Heart left ventricle (tissue), 16 donors: ENCODE measurements at places on chromosomes 11 and 22.

DNA sequence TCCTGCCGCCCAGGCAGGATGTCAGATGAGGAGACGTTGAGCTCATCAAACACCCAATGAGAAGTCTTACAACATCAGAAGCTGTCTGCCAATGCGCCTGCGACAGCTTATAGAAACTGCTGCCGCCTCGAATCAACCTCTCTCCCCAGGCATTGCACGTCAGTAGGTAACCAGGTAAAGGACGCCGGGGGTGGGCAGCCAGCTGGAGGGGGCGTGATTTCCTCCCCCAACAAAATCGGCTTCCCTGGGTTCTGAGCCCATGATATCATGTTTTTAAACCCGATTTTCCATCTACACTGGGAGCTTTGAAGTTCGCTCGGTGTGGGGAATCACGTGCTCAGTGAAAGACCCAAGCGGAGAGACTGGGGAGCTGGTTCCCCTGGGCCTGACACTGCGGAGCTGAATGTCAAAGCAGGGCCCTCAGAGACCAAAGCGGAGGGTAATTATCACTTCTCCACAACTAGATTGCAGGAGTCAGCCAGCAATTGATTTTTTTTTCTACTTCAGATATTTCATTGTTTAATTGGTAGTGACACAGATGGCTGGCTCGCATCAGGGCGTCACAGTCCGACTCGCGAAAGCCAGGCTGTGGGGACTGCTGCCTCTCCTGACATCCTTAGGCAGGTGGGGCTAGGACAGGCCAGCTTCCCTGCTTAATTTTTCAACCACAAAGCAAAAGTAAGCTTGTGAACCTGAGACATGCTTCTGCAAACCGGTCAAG lies 15.4 kb downstream of the FAM83F start:
- H3K36me3 ChIP-seq = no peaks in the 10 kb centered on the region
- no peak for DNase-seq
- H3K27ac ChIP-seq = no peak overlapping the region

GRCh38 chr11:34749666-34750659 lies 129.1 kb downstream of the EHF start:
- H3K36me3 ChIP-seq = no peaks in the 10 kb centered on the region
- no peak overlapping the region for H3K27ac ChIP-seq
- H3K4me3 ChIP-seq = no peak overlapping the region
- H3K4me1 ChIP-seq = no peaks in the 10 kb centered on the region
- H3K27me3 ChIP-seq = no peaks in the 10 kb centered on the region

- DNase-seq = no peak
- peaks cover 28% of the 10 kb centered on the region for H3K4me1 ChIP-seq
- no peaks in the 10 kb centered on the region for H3K27me3 ChIP-seq
- no peak overlapping the region for H3K27ac ChIP-seq
- H3K4me3 ChIP-seq = no peak overlapping the region
- H3K36me3 ChIP-seq = no peaks in the 10 kb centered on the region
Measured at GRCh38 chr11:94638902-94639373, 71.8 kb downstream of the PIWIL4 start.

DNA sequence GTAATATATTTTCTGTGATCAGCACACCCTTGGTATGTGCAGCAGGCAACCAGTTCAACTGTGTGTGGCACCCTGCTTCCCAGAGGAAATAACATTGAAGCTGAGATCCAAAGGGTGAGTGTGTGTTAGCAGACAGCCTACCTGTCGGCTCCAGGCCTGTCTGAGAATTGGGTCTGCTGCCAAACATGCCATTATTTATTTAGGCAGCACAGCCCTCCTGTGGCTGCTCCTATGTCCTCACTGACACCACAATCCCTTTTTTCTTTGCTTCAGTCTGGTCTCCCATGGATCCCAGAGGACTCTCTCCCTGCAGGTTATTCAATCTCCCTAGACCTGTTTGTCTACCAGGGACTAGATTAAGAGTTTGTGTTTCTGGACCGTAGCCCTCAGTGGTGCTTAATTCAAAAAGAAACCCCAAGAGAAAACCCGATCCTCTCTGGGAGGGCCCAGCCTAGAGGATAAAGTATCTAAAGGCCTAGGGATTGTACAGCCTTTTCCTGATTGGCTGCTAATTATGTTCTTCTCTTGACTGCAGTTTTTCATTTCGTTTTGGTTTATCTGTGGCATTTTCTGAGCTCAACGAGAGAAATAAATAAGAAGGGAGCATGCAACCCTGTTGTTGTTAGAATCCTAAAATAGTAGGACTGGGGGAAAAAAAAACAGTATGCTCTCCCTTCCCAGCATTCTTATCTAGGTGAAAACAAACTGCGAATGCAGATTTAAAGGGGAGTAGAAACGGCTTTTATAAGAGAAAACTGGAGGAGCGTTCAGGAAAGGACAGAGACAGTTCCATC lies 24.1 kb downstream of the KCNE3 start:
- peaks cover 5% of the 10 kb centered on the region for H3K4me1 ChIP-seq
- H3K27ac ChIP-seq = no peak overlapping the region
- DNase-seq = no peak
- H3K4me3 ChIP-seq = no peak overlapping the region

DNA sequence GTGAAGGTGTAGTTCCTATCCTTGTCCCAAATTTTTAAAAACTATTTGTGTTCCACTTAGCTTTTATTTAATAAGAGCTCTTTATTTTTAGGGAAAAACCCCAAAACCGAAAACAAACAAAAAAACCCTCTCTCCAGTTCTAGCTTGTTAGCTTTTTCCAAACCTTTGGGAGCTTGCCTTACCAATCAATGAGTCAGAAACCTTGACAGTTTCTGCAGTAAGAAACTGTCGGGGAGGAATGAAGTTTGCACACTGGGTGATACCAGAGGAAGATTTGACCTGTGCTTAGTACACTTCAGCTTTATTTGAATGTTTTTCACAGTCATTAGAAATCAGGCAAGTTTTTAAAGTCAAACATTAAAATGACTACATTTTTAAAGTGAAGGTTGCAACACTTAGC lies 105.0 kb downstream of the FAT3 start:
- H3K4me3 ChIP-seq = no peak overlapping the region
- H3K27ac ChIP-seq = no peak overlapping the region
- H3K36me3 ChIP-seq = no peaks in the 10 kb centered on the region

DNA sequence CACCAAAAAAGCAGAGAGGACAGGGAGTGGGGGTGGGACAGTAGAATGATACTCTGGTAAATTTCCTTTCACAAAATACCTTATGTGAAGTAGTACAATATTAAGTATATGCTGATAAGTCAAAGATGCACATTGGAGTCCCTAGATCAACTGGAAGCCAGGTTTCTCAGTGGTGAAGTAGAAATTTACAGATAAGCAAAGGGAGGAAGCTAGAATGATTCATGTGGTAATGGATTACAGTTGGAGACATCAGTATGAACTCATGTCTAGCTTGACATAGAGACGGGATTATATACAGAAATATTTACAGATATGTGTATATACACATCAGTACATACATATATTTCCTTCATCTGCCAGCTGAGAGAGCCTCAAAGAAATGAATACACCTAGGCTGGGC lies 21.5 kb downstream of the PLEKHB1 start:
- no peak overlapping the region for H3K4me3 ChIP-seq
- H3K36me3 ChIP-seq = no peaks in the 10 kb centered on the region
- H3K4me1 ChIP-seq = peaks cover 38% of the 10 kb centered on the region
- no peak overlapping the region for H3K27ac ChIP-seq

DNA sequence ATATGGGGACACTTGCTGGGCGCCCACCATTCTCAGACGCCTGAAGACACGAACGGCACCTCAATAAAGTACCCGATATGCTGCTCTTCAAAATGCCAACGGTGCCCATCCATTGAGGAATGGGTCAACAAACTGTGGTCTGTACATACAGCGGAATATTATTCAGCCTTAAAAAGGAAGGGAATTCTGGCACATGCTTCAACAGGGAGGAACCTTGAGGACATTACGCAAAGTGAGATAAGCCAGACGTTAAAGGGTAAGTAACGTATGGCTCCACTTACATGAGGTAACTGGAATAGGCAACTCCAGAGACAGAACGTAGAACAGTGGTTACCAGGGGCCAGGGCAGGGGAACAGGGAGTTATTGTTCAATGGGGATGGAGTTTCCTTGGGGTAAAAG lies 28.0 kb downstream of the PRDM10 start:
- no peaks in the 10 kb centered on the region for H3K4me1 ChIP-seq
- no peaks in the 10 kb centered on the region for H3K27me3 ChIP-seq
- no peaks in the 10 kb centered on the region for H3K36me3 ChIP-seq
- H3K27ac ChIP-seq = no peak overlapping the region
- no peak for DNase-seq
- H3K4me3 ChIP-seq = no peak overlapping the region
